ENCODE measurements at places on chromosomes 1 and 21.

DNA sequence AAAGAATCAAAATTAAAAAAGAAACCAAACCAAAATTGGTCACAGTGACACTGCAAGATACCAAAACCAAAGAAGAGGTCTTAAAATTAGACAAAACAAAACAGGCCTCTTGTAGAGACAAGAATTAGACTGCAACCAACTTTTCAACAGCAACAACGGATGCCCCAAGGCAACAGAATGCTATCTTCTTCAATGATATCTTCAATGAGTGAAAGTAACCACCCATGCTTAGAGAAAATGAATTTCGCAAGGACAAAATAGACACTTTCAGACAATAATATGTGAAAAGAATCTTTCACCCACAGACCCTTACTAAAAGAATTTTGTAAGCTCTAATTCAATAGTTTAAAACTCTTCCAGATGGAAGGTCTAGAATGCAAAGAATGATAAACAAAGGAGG lies 41.7 kb downstream of the USP48 start:
- DNase-seq = no peak

GRCh38 chr1:18182398-18183160 lies 75.0 kb downstream of the IGSF21 start:
- no peak for DNase-seq

DNA sequence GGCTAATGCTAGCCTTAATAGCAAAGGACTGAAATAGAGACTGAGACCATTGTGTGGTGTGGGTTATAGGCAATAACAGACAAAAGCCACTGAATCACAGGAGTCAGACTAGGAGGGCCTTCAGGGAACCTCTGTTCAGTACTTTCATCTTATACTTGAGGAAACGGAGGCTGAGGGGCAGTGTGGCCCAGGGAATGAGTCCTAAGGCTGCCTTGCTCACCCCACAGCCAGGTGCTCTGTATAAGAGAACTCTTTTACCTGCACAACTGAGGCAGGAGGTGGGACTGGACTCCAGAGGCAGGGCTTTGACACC lies 2.7 kb downstream of the SMPDL3B start:
- DNase-seq = no peak

- DNase-seq = no peak
These were observed 12.7 kb upstream of the RNF187 start for GRCh38 chr1:228474507-228474906.

GRCh38 chr1:185402930-185403329 lies 85.9 kb upstream of the IVNS1ABP start:
- DNase-seq = no peak

DNA sequence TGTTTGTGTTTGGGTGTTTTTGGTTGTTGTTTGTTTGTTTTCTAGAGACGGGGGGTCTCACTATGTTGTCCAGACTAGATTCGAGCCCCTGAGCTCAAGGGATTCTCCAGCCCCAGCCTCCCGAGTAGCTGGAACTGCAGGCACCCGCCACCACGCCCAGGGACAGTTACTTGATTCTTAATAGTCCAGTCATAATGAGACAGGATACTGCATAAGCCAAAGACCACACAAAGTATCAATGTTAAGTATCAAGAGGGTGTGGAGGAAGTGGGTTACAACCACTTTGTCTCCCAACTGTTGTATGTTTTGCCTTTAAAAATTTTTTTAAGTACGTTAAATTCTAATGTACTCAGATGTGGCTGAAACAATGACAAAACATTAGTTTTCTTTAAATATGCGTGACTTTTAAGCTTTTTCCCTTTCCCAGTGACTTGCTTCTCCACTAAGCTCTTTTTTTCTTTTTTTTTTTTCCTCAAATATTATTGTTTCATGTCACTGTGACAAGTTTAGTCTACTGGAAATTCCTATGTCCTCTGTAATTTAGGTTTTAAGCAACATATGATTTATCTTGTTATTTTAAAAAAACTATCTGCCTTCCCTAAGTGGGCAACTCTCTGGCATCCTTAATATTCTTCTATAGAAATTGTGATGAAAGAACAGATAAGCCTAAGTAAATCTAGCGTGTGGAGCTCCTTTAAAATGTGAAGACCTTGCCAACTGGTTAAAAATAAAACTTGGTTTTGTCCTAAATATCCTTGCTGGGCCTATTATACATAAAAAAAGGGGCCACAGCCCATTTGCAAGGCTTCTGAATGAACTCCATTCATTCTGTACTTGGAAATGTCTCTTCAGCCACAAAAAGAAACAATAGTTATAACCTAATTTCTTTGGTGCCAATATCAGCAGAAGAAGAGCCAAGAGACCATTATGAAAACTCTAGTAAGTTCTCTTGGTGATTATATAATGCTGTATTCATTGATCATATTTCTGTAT lies 56.2 kb upstream of the DPH5 start:
- DNase-seq = no peak

- no peak for DNase-seq
These were observed 34.4 kb downstream of the TMCC2 start for GRCh38 chr1:205261946-205262691.

- DNase-seq = no peak
These were observed 77.7 kb upstream of the ADAM30 start for GRCh38 chr1:119974013-119974412.

DNA sequence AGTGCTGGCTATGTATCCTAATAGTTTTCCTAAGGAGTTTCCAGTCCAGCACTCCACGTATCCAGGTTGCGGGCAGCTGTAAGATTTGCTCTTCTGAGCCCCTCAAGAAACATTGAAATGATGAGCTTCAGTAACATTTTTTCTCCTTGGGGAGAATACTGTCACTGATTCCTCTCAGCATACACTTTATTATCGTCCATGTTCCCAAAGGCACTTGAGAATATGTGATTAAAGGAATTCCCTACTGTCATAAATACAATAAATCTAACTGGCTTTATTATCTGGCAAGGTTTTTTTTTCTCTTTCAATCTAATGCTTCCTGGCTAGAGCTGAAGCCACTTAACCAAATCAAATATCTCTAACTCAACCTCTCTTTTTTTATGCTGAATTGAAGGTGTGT lies 359.2 kb upstream of the PKN2 start:
- no peak for DNase-seq

DNA sequence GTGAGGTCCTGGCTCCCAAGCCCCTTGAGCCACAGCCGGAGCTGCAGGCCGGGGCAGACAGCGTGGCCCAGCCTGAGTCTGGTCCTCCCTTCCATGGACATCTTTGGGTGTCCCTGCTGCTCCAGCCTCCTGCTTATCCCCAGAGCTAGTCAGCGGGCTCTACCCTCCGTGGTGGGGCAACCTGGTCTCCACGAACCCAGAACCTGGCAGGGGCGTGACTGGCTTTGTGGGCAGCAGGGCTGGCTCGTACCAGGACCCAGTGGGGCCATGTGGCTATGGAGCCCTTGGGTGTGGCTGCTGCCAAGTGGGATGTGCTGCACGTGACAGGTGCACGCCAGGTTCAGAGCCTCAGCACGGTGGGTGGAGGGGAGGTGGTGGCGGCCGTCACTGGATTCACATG lies 18.3 kb downstream of the CFAP410 start:
- no peak for DNase-seq

GRCh38 chr1:67880056-67880601 lies 46.9 kb upstream of the GNG12 start:
- no peak for DNase-seq

All from WTC11 (cell line).